ENCODE measurements at places on chromosomes 6 and 20.

DNA sequence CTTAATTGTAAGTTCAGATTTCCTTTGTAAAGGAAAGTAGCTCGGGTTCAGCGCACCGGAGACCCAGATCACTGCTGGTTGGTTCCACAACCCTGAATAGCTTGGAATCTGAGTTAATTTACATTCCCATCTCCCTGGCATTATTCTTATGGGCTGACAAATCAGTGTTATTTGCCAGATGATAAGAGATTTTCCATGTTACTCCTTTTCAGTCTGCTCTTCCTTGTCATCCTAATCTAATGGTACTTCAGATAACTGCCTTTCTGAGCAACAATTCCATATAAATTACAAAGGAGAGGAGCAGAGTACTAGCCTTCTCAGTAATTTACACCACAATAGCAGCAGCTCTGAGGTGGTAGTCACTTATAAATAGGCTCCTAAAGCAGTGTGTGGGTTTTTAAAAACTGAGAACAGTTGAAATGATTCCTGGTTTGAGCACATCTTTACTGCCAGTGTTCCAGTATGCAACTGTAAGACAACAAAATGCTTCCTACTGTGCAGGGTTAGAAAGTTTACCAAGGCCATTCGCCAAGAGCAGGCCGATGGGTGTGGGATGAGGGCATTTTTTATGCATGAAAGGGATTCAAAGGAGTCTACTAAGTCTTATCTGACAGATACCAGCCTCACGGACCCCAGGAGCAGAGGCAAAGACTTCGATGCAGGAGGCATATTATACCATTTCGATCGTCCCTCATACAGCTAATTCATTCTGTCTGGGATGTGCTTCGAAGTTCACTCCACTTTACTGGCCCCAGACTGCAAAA, 89.7 kb downstream of the NDUFAF5 start:
- DNase-seq = no peak

DNA sequence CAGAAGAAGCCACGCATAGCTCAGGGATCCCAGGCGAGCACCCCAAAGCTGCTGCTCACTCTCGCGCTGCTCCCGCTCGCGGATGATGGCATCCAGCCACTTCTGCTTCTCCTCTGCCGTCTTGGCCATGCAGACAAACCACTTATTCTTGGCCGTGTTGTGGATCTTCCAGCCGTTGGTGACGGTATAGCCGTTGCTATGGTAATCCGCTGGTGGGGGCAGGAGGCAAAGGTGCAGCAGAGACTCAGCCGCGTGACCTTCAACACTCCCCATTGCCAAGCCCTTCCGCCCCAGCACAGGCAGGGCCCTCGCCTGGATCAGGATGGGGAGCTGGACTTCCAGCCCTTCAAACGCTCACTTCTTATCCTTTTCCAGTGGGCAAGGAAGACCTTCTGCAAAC, 136.9 kb downstream of the PREX1 start:
- no peak for DNase-seq

GRCh38 chr6:50527985-50528384, 185.3 kb upstream of the TFAP2D start:
- no peak for DNase-seq

- no peak for DNase-seq
These were observed 34.3 kb upstream of the RNF144B start for GRCh38 chr6:18352842-18353241.

- no peak for DNase-seq
These were observed 53.3 kb upstream of the LGSN start for GRCh38 chr6:63372951-63373533.

- peak; percentile 28 for DNase-seq
These were observed 7.0 kb downstream of the DYNLRB1 start for GRCh38 chr20:34522969-34523871.

DNA sequence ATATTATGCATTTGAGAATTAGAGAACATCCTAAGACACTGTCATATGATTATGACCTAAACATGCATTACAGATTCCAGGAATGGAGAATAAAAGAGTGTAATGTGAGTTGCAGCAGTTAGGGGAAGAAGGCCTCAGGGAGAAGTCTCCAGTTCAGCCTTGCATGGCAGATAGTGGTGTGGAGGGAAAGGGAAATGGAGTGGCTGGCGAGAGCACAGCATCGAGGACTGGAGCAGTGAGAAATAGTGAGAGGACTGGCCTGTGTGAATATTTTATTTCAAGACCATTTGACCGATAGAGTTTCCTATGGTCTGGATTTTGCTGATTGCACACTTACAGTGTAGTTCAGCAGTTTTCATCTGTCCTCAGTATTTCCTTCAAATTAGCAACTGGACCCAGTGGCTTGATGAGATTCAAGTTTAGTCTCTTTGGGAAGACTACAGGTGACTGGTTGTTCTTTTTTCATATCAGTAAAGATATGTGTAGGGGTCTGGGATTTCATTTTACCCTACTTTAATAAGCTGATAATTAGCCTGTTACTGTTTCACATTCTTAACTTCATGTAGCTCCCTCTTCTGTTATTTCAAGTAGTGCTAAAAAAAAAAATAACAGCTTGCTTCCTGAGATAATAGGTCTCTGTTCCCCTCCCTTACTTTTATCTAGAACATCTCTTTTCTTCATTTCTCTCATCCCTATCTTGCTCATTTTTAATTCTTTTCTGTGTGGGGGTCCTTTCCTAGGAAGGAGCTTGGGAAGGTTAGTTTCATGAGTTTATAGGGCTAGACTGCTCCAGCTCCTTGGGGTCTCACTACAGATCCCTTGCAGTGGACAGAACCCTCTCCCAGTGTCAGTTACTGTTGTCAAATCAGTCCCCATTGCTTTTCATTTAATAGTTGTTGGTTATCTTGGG, 27.9 kb downstream of the BLTP3A start:
- no peak for DNase-seq

DNA sequence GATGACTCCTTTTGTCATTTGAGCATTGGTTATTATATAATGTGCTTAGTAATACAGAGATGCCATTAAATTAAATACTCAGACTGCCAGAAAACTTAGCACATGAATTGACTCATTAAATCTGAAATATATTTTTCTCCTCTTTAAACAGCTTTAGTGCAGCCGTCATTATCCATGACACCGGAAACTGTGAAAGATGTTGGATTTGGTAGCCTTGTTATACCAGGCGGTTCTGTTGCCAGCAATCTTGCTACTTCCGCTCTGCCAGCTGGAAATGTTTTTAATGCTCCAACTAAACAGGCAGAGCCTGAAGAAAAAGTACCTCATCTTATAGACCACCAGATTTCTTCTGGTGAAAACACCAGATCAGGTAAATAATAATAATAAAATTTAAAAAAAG, 97.6 kb downstream of the SCAF8 start:
- DNase-seq = no peak

Data from activated T-cell treated with anti-CD3 and anti-CD28 coated beads for 4 hours (primary cell).